Amniotic epithelial cell (primary cell): ENCODE measurements at places on chromosomes 5 and 9.
A peak's percentile ranks its signal among the peaks of the same experiment; 100 is the strongest.

DNA sequence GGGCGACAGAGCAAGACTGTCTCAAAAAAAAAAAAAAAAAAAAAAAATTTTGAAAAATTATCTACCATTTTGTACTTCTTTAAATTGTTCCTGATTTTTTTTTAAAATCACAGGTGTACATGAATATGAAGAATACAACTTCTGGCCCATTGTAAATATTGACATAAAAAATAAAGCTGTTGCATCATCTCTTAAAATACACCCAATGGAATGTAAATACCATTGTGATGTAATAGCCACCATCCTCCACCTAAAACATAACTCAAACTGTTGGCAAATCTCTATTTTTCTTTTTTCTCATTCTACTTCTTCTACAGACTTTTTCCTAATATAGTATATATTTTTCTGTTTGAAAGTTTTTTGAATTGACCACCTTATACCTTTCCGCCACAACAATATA, 61.0 kb upstream of the TEX48 start:
- peak; percentile 67 for DNase-seq

DNA sequence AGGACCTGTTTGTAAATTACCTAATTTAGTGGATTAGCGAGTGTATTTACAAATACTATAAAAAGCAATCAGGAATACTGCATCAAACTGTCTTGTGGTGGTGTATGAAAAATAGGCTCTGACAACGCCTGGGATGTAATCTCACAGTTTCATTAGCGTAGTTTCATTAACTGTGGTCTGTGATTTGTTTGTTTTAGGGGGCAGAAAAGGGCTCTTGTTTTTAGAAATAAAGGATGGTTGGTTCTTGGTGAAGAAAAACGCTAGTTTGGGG, 1.4 kb downstream of the SLC44A1 start:
- DNase-seq: no peak

DNA sequence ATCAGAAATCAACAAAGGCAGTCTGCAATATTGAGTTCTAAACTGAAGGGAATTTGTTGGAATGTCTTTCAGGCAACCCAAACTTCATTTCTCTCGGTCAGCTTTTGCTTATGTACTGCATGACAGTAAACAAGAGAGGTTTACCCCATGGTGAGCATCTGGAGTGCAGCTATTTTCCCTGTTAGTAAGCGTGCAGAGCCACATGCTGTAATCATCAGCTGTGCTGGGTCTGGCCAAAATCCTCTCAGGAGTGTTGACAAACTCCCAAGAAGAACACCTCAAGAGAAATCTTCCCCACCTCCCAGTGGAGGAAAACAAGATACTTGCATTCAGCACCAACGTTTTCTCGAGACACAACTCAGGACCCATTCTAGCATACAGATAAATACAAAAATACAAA, 83.6 kb upstream of the ADAMTSL1 start:
- peak; percentile 32 for DNase-seq

- no peak for DNase-seq
These were observed 28.4 kb downstream of the CDHR2 start for GRCh38 chr5:176577312-176578176.

DNA sequence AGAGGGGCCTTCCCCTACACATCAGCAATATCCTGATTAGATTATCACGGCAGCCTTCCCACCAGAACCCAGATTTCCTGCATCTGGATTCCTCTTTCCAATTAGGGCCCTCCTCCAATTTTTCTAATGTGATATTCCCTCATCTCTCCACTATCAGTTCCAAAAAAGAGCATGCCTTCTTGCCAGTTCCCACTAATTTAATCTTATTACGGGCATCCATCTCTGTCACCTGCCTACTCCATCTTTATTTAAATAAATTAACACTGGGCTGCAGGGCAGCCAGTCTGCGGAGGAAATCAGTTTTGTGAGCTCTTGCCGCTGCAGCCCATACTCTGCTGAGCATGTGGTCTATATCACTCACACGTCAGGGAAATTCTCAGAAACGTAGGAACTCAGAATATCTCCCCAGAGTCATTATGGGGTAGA, 16.6 kb upstream of the FBP2 start:
- DNase-seq: no peak

- DNase-seq: no peak
These were observed 928.5 kb downstream of the TLE4 start for GRCh38 chr9:80500300-80500699.

- DNase-seq: no peak
These were observed 422.3 kb downstream of the EBF1 start for GRCh38 chr5:158677470-158677838.

- no peak for DNase-seq
These were observed 57.5 kb downstream of the ZNF510 start for GRCh38 chr9:96720435-96720834.

- no peak for DNase-seq
These were observed 111.6 kb downstream of the SNX18 start for GRCh38 chr5:54629115-54629514.

DNA sequence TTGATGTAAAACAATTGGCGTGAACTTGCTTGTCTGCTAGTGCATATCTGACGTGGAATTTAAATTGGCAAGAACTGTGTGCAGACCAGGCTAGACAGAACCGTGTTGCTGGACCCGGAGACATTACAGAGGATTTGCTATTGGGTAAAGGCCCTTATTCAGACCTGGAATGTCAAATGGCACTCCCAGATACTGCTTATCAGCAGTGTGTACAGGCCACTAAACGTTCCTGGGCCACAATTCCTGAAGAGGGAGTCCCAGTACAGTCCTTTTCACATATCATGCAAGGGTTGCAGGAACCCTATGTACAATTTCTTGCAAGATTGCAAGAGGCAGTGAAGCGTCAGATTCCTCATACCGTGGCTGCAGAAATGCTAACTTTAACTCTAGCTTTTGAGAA, 13.5 kb upstream of the MCCC2 start:
- no peak for DNase-seq

GRCh38 chr9:4490705-4491625, 697 bp downstream of the SLC1A1 start:
- DNase-seq: no peak

GRCh38 chr9:101434998-101435397, 576 bp downstream of the ALDOB start:
- no peak for DNase-seq

DNA sequence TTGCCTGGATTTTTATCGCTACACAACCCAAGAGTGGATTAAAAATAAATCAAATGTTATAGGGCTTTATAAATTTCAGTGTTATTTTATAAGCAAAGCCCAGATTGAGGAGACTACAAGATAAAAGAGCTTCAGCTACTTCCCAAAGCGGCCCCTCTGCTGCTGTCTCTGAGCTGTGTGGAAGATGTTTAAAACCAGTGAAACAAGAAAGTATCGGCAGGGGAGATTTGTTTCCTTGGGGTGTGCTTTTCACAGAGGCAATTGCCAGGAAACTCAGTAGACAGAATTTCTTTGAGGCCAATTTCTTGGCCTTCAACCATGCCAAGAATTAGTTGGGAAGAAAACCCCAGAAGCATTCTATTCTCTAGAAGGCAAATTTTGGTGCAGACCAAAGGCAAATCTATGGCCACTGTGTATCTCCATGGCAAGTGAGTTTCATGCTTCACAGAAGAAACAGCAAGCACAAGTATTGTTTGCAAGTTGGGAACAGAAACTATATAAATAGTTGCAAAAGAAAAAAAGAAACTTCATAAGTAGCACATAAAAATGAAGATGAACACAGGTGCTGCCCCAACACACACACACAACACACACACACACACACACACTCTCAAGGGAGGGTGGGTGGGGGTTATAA, 197.2 kb downstream of the PARP8 start:
- DNase-seq: no peak

DNA sequence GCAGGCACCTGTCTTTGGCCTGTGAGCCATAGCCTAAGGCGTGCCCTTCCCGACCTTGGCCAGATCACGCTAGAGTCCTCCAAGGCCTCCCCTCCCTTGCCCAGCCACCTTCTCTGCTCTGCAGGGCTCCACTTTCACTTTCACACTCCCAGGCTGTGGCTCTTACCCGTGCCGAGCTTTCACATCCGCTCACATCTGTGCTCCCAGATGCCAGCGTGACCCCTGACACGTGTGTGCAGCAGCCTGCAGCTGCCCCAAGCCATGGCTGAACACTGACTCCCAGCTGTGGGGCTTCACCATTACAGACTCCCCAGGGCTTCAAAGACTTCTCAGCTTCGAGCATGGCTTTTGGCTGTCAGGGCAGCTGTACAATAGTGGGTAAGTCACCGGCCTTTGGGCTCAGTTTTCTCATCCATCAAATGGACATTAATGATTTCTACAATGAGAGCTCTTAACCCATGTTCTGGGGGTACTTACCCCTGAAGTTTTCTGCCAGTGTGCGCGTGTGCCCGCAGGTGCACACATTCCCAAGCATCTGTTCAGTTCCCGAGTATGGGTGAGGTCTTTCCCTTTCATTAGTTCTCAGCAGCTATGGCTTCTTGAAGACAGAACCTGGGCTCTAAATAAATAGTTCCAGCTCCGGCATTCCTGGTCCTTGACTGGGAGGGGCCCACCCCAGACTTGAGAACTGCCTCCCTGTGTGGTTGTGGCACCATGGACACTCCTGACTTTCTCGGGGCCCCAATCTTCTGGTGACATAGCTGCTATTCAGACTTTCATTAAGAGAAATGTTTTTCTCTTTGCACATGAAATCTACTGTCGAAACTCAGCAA, 118.6 kb downstream of the RGS3 start:
- DNase-seq: peak; percentile 67

- peak; percentile 41 for DNase-seq
These were observed 125.6 kb downstream of the NXNL2 start for GRCh38 chr9:88660611-88661010.

DNA sequence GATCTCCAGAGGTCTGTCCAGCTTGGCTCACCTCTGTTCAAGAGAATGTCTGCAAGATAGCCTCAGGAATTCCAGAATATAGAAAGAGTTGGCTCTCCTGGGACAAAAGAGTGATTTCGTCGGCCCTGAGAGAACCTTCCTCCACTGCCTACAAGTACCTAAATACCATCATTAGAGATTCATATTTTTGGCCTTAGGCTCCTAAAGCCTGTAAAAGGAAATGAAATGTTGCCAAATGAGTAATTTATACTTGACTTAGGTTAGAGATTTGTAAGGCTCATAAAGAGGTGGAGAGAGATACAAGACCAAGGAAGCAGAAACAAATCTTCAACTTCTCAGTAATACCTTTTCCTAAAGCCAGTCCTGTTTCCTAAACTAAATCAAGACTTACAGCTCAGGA, 146.2 kb downstream of the CCDC192 start:
- no peak for DNase-seq

DNA sequence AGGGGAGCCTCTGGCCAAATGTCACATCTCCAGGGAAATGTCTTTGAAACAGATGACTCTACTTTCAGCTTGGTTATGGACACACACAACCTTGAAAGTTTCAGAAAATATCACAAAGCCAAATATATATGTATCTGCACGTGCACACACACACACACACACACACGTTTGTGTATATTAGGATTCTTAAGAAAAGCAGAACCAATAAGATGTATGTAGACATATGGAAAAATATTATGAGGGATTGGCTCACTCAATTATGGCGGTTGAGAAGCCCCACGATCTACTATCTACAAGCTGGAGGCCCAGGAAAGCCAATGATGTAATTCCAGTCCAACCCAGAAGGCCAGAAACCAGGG, 194.9 kb downstream of the PALM2AKAP2 start:
- no peak for DNase-seq

GRCh38 chr5:95892784-95893354, 68.8 kb downstream of the ELL2 start:
- DNase-seq: peak; percentile 57

DNA sequence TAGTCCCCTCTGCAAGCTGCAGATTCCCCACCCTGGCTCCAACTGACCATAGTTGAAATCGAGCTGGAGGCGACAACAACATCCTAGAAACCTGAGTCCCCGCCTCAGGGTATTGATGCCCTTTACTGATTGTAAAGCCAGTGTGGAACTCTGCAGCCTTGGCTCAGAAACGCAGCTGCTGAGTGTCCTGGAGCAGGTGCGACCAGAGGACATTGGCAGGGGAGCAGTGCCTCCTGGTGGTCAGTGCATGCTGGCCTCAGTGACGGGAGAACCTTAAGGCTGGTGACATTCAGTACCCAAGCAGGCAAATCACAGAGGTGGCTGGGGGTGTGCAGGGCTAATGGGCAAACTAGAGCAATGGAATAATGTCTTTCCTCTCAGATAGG, 20.4 kb upstream of the ZNF354B start:
- DNase-seq: no peak

- DNase-seq: no peak
These were observed 837.1 kb upstream of the SEMA6A start for GRCh38 chr5:117411701-117412100.

GRCh38 chr5:151628112-151628823, 37.1 kb upstream of the FAT2 start:
- peak; percentile 37 for DNase-seq

DNA sequence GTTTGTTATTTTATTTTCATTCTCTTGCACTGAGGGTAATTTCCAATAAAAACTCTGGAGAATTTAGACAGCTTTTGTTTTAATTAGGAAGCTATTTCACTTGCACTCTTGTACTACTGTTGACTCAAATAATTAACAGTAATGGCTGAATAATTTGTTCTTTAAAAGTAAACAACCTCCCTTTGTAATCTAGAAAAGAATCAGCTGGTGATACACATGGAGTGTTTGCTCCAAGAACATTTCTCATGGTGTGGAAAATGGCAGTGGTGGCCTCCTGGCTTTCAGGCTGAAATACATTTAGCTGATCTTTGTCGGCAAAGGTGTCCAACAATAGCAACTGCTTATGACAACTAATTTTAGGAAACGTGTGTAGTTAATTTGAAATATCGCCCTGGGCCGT, 129.4 kb downstream of the C9orf152 start:
- DNase-seq: no peak

DNA sequence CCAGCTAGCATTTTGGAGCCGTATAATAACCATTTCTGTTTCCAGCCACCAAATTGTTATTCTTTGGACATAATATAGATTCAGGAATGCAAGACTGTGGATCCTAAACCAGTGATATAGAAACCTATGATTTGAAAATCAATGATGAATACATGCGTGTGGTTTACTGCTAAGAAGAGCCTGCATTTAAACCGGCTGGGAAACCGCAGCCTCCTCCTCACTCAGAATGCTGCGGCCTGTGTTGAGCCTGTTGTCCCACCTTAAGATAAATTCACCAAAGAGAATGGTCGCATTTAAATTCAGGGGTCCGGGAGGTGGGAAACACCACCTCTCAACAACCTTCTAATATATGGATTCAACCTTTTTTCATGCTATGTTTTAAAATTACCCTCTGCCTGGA, 148.0 kb downstream of the MEF2C start:
- no peak for DNase-seq

GRCh38 chr5:885529-885928, 7.1 kb downstream of the BRD9 start:
- no peak for DNase-seq
